ENCODE measurements at places on chromosomes 3 and 15. TPM values are rescaled to one million over a fixed set of nuclear protein-coding genes. Genes with fewer than 3 reads are reported as not detected.

DNA sequence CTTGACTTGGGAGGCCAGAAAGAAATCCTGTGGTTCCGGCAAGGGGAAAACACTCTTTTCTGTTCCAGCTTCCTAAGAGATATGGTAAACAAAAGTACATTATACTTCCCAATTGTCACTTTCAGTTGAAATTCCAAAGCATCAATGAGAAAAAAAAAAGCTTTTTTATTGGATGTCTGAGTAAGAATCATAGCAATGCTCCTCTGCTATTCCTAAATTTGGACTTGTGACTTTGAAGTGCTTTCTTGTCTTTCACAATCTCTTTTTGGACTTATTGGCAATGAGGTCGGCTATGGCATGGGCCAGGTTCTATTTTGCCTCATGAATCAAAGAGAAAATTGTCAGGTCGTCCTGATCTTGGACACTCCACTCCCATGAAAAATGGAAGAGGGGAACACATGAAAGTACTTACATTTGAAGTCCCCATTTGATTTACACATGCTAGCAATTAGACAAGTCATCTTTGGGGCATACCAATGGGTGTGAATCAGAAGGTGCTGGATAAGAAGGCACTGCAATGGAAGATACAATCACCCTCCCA lies 170.5 kb downstream of the GREM1 start:
- no peak for DNase-seq

- DNase-seq: no peak
Measured at GRCh38 chr3:128215800-128216495, 62.7 kb downstream of the EEFSEC start.

DNA sequence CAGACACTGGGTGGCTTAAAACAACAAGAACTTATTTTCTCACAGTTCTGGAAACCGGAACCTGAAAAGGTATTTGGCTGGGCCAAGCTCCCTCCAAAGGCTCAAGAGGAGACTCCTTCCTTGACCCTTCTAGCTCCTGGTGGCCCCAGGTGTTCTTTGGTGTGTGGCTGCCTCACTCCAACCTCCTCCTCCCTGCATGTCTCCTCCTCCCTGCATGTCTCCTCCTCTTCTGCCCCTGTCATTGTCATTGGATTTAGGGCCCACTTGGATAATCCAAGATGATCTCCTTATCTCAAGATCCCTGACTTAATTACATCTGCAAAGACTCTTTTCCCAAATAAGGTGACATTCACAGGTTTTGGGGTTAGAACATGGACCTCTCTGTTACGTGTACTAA lies 69.8 kb upstream of the MFGE8 start:
- DNase-seq: no peak

GRCh38 chr15:97501291-97501690 lies 459.2 kb upstream of the ARRDC4 start:
- DNase-seq: no peak

GRCh38 chr3:17307482-17307881 lies 422.7 kb downstream of the PLCL2 start:
- peak; percentile 45 for DNase-seq

GRCh38 chr3:25820366-25820765 lies 30.5 kb downstream of the OXSM start:
- DNase-seq: peak; percentile 87

Gene CCR1
- total RNA-seq: not detected

Measured in PC-3 (cell line).